ENCODE measurements at places on chromosomes 6 and 20. TPM values are rescaled to one million over a fixed set of nuclear protein-coding genes. Genes with fewer than 3 reads are reported as not detected.

Gene MBOAT1
- total RNA-seq = 2.4 TPM

GRCh38 chr6:106373502-106374239, 13.2 kb downstream of the CRYBG1 start:
- no peak for DNase-seq

GRCh38 chr6:78551361-78551760, 316.0 kb upstream of the IRAK1BP1 start:
- no peak for DNase-seq

DNA sequence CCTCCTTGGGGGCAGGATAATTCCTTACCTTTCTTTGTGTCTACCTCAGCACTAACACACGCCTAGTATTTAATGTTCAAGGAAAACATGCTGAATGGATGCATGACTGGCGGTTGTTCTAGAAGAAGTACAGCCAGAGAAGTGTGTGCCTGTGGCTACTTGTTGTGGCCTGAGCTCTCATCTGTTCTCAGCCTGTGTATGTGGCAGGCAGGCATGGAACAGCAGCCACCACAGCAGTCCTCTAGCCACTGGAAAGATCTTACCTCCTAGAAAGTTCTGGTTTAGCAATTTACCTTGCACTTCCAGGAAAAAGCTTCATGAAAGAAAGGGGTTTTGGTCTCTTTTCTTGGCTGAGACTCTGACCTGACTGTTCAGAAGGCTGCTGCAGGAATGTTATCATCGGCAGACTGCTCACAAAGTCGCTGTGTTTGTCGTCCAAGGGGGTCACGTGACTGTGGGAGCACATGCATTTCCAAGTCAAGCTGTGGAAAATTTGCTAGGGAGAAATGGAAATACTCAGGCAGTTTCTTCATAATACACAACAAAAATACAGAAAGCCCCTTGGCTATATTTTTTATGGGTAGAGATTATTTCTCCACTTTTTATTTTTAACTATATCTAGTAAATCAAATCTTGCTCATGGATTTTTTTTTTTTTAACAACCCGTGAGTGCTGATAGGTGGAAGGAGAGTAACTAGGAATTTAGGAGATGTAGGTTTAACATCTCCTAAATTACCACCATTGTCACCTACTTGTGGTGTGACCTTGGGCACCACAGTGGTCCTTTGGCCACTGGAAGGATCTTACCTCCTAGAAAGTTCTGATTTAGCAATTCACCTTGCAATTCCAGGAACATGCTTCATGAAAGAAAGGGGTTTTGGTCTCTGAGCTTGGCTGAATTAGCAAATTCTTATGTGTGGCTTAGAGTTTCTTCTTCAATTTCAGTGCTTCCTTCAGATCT, 110.8 kb upstream of the GPR6 start:
- DNase-seq = no peak

Gene RAB23
- 19.5 TPM for total RNA-seq

DNA sequence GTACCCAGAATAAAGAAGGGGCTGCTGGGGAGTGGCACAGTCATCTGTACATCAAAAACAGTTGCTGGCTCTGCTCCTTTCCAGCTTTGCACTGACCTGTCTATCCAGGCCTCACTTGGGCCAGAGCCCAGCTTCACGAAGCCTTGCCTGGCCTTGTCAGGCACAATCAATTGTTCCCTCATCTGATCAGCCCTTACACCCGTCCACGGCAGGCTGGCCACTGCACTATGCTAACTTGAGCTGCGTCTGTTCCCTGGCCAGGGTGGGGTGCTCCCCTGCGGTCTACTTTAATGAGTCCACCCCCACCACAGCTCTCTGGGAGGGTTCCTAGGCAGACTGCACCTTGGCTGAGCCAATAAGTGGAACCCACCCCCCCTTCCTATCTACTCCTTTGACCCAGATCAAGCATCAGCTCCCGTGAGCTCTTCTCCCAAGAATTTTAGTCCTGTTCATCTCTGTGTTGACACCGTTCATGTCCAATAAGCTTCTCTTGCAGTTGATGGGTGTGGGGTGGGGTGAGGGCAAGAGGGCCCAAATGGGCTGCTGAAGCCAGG, 74.3 kb upstream of the MLN start:
- no peak for DNase-seq

GRCh38 chr6:114194362-114195026, 148.3 kb downstream of the HS3ST5 start:
- no peak for DNase-seq

- DNase-seq = peak; percentile 15
These were observed 33.8 kb downstream of the SERPINB6 start for GRCh38 chr6:2937627-2938003.

Gene BANF2
- total RNA-seq = not detected

Gene NKAIN2
- total RNA-seq = 0.30 TPM

Measured in cardiac septum (tissue), 1 donor.